D721Med (cell line): ENCODE measurements at places on chromosomes 5 and 9.

DNA sequence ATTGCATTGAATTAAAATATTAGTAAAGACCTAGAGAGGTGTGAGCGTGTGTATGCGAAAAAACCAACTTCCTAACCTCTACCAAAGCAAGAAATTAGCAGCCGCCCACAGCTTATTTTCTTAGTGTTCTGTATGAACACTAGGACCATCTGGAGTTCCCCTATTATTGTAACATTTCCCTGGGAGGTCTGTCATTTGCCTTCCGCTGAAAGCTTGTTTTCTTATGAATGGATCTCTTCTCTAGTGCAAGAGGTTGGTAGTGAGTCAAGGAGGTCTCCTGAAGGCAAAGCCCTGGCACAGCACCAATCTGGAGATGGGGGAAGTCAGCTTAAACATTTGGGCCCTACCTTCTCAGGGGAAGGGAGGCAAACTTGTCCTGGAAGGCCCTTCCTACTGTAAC lies 10.8 kb downstream of the TNFSF8 start:
- DNase-seq, result no peak

- DNase-seq, result no peak
These were observed 367.7 kb upstream of the RFX3 start for GRCh38 chr9:3893519-3893918.

DNA sequence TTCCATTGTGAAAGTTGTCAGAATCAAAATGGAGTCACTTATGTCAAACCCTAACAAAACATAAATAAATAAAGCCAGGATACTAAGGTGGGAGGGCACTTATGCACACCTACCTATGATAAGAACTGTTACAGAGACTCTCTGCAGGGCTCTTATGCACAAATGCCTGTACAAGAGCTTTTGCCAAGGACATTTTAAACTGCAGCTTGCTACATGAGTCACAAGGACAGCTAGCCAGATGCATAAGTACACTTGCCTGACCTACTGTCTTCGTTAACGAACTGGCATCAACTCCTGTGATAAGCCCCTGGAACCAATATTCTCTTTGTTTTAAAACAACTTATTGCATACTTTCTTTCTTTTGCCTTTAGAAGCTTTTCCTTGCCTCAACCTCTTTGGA lies 152.9 kb upstream of the SPEF2 start:
- DNase-seq, result no peak

DNA sequence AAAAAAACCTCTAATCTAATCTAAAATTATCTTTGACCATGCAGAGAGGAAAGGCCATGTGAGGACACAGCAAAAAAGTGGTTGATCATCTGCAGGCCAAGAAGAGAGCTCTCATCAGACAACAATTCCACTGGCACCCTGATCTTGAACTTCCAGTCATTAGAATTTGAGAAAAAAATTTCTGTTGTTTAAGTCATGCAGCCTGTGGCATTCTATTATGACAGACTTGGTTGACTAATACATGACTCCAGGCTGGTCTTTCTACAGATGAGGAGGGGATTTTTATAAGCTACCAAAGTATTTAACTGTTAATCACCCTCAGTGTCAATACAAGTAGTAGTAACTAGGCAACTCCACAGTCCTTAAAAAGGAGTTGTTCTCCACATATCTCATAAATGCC lies 358.5 kb upstream of the RGMB start:
- no peak for DNase-seq

GRCh38 chr9:73548201-73548600 lies 396.5 kb downstream of the ANXA1 start:
- no peak for DNase-seq
